ENCODE measurements at places on chromosomes 3 and 15.

- no peak for DNase-seq
Measured at GRCh38 chr3:81033684-81034083, 727.8 kb downstream of the GBE1 start.

DNA sequence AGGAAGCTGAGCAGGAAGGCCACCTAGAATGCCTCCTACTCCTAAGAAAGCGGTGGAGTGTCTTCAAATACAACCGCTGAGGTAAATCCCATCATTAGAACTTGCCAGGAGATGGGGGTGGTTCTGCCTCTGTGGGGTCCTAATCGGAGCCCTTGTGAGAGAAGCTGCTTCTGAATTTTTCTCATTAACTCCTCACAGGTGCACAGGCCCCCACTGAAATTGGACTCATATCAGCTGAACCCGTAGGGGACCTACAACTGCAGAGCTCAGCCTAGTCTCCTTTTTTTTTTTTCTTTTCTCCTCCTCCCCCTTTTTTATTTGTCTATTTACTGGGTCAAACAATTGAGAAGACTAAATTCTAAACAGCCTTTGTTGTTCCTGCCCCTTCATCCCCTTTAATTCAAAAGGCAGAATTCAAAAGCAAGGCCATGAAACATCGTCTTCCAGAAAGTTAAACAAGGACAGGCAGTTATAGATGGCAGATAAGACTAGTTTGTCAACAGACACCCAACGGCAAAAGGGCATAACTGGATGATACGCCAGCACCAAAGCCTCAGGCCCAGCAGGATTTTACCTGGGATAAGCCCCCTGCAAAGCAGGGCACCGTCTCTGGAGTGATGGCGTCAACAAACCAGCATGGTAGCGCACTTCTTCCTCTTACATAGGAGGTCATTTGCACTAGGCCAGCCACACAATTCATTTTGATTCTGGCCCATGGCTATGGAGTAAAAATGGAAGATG is 213.7 kb upstream of the HES1 start:
- DNase-seq, result no peak

DNA sequence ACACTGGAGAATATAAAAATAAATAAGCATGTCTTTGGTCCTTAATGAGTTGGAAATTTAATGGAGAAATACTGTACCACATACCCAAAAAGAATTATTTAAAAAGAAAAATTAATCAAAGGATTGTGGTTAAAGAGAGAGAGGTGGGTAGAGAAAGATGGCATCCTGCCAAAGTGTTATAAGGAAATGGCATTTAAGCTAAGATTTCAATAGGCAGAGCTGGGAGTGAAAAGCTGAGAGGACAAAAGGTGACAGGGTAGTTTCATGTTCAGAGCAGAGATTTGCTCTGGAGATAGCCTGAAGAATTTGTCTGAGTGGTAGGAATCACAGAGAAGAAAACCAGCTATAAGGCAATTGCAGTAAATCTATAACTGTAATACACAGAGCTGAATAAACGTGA is 181.0 kb downstream of the SI start:
- DNase-seq, result no peak

- DNase-seq, result no peak
Measured at GRCh38 chr15:60626051-60626450, 147.1 kb upstream of the ICE2 start.

GRCh38 chr3:34001022-34001421 is 202.6 kb downstream of the PDCD6IP start:
- no peak for DNase-seq

DNA sequence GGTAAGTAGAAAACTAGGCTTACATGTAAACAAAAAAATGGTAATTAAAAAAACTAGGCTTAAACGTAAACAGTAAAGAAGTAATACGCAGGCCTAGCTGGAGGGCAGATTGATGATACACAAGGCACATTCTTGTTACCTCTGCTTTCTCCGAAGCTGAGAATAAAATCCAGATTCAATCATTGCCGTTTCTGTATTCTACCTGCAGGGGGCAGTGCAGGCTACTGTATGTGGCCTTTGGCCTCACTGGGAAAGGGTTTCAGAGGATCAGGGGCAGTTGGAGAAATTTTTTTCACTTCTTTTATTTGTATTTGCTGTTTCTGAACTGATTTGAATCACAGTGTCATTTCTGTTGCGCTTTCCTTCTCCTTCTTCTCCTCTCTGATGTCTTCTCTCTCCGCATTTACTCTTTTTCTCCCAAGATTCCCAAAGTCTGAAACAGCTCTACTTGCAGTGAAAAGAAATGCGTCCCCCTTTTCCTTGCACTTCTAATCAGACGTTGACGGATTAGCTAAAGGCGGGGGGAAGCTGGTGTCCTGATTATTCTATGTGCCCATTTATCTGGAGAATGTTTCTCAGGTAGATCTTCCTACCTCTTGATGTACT is 67.1 kb upstream of the MCTP2 start:
- DNase-seq, result no peak

- no peak for DNase-seq
Measured at GRCh38 chr15:81297147-81297572, 26.8 kb downstream of the STARD5 start.

DNA sequence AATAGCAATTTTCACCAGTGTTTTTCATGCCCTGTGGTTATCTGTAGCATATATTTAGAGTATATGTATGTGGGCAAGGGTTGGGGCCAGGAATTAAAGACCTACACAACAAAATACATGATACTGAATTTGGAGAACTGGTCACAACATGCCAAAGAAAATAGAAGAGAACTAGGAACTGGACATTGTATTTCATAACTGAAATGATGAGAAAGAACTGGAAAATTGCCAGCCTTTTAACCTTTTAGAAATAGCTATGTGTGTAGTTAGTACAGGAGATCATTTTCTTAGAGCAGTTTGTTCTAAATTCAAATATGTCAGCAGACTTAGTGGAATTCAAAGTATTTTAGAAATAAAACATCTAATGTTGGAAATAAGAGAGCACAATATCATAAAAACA is 227.1 kb upstream of the CGNL1 start:
- no peak for DNase-seq

- no peak for DNase-seq
Measured at GRCh38 chr3:98784666-98785600, 21.8 kb downstream of the ST3GAL6 start.

- DNase-seq, result no peak
Measured at GRCh38 chr3:11020764-11021163, 28.2 kb downstream of the SLC6A1 start.

- DNase-seq, result no peak
Measured at GRCh38 chr3:114887806-114888205, 259.3 kb downstream of the ZBTB20 start.

- DNase-seq, result no peak
Measured at GRCh38 chr3:12279591-12280326, 9.1 kb upstream of the PPARG start.

DNA sequence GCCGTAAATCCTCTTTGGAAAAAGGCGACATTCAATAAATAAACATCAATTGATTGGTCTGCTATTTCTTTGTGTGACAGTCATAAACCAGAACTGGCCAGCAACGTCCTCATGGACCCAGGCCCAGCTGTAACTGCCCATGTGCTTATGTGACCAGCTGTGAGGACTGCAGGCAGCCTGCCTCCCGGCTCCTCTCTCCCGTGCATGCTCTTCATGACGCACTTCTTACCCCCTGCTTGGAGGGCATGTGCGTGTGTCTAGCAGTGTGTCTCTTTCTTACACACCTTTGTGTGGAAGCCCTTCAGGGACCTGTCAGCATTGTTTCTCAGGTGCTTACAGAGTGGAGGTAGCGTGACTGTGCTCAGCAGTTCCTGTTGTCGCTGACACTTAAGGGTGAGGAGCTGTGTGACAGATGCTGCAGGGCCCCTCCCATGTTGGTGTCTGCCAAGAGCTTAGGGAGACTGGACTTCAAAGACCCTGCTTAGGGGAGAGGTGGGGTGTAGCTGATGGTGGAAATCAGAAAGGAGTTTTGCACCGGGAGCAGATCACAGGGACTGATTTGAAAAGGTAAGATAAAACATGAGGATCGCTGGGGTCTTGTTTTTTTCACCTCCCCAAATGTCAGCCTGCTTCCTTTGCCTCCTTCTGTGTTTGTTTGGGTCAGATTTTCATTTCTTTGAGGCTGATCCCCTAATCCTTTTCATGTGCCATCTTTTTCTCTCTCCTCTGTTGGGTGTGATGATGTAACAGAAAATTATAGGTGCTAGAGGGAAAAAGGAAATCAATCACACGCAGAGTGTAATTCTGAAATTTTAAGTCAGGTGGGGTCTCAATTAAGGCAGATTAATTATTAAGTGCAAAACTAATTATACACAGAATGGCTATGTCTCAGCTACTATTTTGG is 2.1 kb downstream of the PODXL2 start:
- no peak for DNase-seq

GRCh38 chr15:49215768-49216739 is 46.0 kb downstream of the GALK2 start:
- no peak for DNase-seq

DNA sequence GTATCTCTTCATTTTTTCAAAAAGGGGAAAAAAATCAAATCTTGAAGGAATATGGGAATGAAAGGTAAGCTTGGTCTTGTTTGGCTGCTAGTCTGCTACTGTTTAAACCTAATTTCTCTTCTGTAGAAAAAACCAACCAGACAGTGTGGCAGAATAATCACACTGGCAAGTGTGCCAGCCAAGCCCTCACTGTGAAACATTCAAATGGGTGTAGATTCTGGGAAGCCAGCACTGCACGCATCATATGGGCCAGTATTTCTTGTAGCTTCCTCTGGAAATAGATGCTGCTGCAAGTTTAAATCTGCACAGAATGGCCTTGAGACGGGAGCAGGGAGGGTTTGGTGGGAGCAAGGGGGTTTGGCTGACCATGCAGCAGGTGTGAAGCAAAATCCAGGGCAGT is 62.1 kb downstream of the POMGNT2 start:
- no peak for DNase-seq

GRCh38 chr3:32457971-32458471 is 44.6 kb downstream of the CMTM6 start:
- DNase-seq, result no peak

GRCh38 chr15:59587085-59587826 is 24.3 kb upstream of the GCNT3 start:
- DNase-seq, result no peak

- DNase-seq, result no peak
Measured at GRCh38 chr3:150744041-150744918, 18.7 kb downstream of the SIAH2 start.

- DNase-seq, result no peak
Measured at GRCh38 chr3:23711916-23712494, 93.8 kb upstream of the UBE2E1 start.

DNA sequence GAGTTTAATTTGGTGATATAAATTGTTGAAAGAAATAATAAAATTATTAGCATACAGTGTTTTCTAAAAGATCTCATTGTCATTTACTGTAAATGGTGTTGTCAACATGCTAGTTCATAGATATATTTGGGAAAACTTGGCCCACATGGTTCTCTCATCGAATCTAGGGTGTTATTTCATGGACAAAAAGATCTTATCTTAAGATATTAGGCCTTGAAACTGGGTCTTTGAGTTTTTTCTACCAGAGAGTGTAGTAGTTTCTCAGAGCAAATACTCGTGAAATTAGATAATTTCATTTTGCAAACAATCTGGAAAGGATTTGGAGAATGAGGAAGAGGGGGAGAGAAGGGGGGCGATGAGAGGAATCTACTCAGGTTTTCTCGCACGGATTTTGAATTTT is 107.9 kb downstream of the MEIS2 start:
- DNase-seq, result no peak

GRCh38 chr3:104359546-104359945 is 1007.2 kb upstream of the ALCAM start:
- no peak for DNase-seq

DNA sequence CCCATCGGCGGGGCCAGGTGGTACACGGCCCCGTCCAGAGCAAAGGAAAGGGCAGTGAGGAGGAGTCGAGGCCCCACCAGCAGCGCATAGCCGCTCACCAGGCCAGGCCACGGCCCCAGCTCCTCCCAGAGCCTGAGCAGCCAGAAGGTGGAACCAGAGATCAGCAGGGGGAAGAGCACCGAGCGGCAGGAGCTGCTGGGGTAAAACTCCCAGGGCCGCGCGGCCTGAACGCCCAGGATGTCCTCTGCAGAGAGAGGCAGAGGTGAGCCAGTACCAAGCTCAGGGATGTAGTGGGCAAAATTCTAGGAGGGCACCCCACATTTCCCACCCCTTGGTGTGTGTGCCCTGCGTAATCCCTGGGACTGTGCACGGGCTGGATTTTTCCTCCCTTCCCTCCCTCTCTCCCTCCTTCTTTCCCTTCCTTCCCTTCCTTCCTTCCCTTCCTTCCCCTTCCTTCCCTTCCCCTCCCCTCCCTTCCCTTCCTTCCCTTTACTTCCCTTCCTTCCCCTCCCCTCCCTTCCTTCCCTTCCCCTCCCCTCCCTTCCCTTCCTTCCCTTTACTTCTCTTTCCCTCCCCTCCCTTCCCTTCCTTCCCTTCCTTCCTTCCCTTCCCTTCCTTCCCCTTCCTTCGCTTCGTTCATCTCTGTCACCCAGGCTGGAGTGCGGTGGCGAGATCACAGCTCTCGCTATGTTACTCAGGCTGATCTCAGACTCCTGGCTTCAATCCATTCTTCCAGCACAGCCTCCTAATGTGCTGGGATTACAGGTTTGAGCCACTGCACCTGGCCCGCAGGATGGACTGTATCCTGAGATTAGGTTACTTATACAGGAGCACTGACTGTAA is 6.3 kb upstream of the NCBP2 start:
- DNase-seq, result no peak

DNA sequence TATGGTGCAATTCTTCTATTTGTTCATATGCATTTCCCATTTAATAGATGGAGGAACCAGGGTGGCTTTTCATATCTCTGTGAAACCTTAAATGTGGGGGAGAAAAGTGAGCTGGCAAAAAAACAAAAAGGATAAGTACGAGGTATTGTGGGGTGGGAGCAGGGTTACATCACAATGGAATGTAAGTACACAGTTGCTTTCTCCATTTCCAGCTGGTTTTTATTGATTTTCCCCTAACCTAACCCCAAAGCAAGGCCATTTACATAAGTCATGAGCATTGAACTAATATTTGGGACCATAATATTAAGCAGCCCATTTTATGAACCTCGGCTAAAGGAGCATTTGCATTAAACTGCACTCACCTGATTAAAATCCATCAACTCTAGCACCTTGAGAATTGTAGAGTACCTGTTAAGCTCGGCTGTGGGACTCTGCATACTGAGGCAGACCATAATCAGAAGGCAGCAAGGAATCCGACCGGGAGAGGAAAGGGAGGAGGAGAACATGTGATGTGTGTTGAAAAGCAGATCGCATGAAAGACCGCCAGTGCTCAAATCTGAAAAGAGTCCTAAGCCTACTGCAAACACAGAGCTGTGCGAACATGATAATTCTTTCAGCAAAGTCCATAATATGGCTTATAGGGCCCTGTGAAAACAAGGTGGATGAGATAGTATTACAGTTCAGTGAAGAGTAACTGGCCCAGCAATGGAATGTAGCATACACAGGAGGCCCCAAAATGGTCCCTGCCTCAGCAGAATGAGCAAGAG is 513.4 kb downstream of the FHIT start:
- DNase-seq, result no peak
